ENCODE measurements at places on chromosomes 3 and 15.
A peak's percentile ranks its signal among the peaks of the same experiment; 100 is the strongest.

GRCh38 chr3:133294253-133294652, 105.6 kb upstream of the BFSP2 start:
- peak; percentile 53 for DNase-seq

DNA sequence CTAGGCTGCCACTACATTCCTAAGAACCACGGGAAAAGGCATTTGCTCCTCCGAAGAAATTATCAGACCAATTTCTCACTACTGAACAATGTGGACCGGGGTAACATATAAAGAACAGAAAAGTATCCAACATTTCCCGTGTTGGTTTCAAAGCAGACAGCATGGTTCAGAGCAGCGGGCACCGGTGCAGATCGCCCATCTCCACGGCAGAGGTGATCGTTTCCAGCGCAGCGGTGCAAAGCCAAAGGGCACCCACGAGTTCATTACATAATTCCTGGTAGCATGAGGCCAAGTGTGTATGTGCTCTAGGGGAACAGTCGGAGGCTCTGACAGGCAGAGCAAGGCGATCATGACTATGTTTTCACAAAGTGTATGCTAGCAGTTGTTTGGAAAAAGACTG, 13.2 kb downstream of the GRK7 start:
- no peak for DNase-seq

DNA sequence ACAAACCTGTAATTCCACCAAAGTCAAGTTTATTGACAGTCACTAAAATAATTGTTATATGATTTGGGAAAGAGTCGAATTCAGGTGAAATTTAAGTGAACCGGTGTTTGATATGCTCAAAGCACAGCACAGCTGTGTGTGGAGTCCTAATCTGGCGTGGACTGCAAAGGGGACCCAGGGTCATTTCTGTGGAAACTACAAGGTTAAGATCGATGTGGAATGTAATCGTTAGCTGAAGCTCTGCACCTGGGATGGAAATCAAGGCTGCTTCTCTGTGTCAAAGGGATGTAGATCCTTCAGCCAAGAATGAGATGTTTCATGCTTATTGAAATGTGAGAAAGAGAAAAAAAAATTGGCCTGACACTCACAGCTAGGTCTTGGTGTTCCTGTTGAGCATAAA, 1.6 kb upstream of the ELP6 start:
- DNase-seq = no peak

DNA sequence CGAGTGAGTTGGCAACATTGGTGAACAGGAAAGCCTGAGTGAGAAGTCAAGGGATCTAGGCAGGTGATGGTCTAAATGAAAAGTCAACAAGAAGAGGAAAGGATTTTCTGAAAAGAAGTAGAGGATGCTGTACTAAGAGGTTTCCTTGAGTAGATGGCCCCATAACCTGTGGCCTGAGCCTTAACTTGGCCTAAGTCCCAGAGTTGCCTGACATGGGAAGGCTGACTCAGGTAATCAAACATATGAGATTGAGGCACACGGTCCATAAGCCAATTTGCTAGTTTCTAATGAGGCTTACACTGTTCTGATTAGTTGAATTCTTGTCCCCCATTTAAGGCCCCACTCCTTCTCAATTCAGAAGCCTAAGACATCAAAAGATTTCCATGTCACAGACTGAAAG, 262.5 kb upstream of the LMCD1 start:
- no peak for DNase-seq

- DNase-seq = no peak
Observed at GRCh38 chr3:149426325-149426724, 48.2 kb upstream of the TM4SF4 start.

DNA sequence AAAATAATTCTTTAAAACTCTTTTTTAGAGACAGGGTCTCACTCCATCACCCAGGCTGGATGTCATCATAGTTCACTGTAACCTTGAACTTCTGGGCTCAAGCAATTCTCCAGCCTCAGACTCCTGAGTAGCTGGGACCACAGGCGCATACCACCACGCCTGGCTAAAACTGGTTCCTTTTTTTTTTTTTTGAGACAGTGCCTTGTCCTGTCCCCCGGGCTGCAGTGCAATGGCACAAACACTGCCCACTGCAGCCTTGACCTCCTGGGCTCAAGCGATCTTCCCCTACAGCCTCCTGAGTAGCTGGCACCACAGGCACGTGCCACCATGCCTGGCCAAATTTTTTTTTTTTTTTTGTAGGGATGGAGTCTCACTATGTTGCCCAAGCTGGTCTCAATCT, 23.7 kb upstream of the FURIN start:
- DNase-seq = no peak

DNA sequence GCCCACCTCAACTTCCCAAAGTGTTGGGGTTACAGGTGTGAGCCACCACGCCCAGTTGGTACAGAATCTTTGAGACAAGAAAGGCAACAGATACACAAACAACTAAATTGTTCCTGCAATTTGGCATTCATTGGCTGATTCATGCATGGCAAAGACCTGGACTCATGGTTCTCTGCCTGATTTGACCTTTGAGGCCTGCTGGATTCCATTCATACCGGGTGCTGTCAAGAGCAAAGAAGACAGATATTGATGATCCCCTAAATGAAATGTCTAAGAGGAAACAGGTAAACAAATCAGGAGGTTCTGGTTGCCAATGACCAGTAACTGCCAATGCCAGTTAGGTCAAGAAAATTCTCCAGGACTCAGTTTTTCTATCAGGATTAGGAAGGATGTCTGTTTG, 43.9 kb upstream of the RAD18 start:
- DNase-seq = no peak

All from cardiac fibroblast (primary cell).